ENCODE measurements at places on chromosomes 2 and 18.
A peak's percentile ranks its signal among the peaks of the same experiment; 100 is the strongest.

GRCh38 chr2:240362826-240363745 is 72.4 kb upstream of the GPC1 start:
- no peak for DNase-seq

- no peak for DNase-seq
Measured at GRCh38 chr18:21450913-21451312, 149.6 kb downstream of the ESCO1 start.

- no peak for DNase-seq
Measured at GRCh38 chr18:56550121-56550520, 88.3 kb downstream of the TXNL1 start.

DNA sequence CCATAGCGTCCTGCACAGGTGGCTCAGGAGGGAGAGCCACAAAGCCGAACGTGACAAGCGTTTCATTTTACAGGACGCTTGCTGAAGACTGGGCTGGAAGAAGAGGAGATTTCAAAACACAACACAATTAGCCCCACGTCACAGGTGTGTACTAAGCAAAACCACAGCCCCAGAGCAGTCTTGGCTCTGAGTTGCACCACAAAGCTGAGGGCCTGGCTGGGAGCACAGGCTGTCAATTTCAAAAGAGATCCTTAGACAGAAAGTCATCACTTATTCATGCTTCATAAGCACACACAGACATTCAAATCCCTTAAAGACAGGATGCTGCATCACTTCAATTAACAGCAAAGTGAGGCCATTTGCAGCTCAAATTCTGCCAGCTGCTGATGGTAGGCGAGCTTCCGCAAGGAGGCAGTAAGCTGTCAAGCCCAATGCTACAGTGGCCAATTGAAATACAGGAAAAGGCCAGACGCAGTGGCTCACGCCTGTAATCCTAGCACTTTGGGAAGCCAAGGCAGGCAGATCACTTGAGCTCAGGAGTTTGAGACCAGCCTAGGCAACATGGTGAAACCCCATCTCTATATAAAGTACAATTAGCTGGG is 79.6 kb downstream of the SKA1 start:
- peak; percentile 42 for DNase-seq

DNA sequence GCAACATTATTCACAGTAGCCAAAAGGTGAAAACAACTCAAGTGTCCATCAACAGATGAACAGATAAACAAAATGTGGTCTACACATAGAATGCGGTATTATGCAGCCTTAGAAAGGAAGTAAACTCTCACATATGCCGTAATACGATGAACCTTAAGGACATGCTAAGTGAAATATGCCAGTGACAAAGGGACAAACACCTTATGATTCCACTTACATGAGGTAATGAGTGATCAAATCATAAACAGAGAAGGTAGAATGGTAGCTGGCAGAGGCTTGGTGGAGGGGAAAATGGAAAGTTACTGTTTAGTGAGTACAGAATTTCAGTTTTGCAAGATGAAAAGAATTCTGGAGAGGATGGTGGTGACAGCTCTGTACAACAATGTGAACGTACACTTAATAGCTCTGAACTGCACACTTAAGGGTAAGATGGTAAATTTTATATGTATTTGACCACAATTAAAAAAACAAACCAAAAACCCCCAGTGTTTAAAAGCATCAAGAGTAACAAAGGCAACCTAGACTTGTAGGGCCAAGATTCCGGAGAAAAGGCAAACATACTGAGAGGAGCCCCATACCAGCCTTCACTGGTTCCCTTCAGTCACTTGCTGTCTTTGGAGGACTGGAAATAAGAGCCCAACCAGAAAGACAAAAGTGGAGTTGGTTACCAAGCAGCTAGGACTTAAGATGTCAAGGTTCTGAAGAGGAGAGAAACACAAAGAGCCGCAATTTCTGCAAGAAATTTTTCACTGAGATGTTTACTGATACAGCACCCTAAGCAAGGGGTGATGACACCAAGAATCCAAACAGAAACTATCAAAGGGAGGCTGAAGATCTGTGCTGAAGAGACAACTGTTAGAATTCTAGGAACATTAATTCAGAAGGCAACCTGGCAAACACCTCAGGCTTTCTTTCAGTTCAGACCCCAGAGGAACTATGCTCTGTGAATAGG is 61.3 kb downstream of the CUL3 start:
- DNase-seq, result no peak

DNA sequence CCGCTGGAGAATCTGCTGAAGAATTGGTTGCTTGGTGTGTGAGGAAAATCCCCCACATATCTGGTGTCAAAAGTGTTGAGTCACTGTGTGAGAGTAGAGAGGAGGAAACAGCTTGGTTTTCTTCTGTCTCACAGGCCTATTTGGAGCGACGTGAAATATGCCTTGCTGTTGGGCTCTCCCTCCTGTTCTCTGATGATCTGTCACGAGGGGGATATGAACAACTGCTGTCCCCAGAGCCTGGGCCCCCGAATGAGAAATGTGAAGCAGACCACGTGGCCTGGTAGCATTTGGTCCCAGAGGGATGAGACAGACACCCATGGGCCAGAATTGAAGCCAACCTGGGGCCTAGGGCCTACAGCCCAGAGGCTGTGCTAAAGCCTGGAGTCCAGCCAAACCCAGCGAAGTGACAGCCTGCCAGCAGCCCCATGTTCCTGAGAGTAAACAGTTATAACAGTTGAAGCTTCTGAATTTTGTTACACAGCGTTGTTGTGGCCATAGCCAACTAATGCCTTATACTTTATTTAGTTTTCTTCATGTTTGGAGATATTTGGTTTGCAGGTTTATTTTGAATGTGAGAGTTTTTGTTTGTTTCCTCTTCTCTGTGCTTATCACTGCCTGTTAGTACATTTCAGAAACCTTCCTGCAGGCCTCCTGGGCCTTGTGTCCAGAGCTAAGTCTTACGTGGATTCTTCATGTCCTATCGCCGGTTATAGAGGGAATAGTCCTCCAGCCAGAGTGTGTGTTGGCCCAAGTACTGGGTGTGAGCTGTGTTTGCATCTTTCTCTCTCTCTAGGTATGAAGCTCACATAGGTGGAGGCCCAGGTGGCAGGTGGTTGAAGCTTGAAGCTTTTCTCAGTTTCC is 18.7 kb upstream of the COLEC12 start:
- no peak for DNase-seq

DNA sequence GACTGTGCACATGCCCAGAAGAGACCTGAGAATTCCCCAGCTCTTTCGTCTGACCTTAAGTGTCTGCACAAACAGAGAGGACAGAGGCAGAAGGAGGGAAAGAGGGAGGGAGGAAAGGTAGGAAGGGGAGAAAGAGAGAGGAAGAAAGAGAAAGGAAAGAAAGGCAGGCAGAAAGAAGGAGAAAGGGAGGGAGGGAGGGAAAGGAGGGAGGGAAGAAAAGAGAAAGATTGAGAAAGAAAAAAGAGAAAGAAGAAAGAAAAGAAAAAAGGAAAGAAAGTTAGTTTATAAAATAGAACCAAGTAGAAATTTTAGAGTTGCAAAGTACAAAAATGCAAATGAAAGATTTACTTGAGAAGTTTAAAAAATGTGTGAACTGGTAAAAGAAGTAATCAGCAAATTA is 7.4 kb upstream of the POLR1B start:
- no peak for DNase-seq

GRCh38 chr2:18546567-18546966 is 13.9 kb downstream of the RDH14 start:
- no peak for DNase-seq

GRCh38 chr2:88659538-88659915 is 31.9 kb upstream of the RPIA start:
- no peak for DNase-seq

GRCh38 chr2:9441556-9441955 is 18.1 kb downstream of the CPSF3 start:
- DNase-seq, result no peak

- DNase-seq, result no peak
Measured at GRCh38 chr18:58649966-58650816, 21.1 kb upstream of the MALT1 start.

- DNase-seq, result no peak
Measured at GRCh38 chr2:42752314-42752713, 11.6 kb downstream of the OXER1 start.

GRCh38 chr2:61116302-61116701 is 45.7 kb upstream of the C2orf74 start:
- DNase-seq, result no peak

- DNase-seq, result no peak
Measured at GRCh38 chr2:148875387-148876051, 492 bp downstream of the KIF5C start.

- no peak for DNase-seq
Measured at GRCh38 chr2:9071032-9071431, 67.5 kb upstream of the MBOAT2 start.
